ENCODE measurements at places on chromosomes 7 and 10.

GRCh38 chr7:122311050-122311700 lies 6.6 kb upstream of the FEZF1 start:
- no peak for DNase-seq

- peak; percentile 33 for DNase-seq
These were observed 12.0 kb downstream of the LSM8 start for GRCh38 chr7:118195837-118196474.

GRCh38 chr7:55570218-55570873 lies 2.0 kb downstream of the VOPP1 start:
- DNase-seq: no peak

GRCh38 chr10:76353237-76353851 lies 921.9 kb downstream of the LRMDA start:
- DNase-seq: no peak

DNA sequence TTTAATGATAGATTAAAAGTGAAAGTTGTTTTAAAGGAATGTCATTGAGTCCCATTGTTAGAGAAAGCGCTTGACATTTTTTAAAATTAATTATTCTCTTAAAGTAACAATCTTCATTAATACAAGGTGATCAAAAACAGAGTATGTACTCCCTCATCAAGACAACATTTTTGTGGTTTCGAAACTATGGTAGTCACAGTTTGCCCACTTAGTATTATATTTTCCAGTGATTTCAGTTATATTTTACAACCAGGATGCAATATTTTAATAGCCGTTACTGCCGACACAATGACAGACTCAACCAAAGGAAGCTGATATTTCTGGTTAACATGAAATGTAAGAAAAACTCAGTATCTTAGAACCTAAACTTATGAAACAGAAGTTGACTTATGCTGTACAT lies 31.3 kb downstream of the MKX start:
- DNase-seq: no peak

- DNase-seq: no peak
These were observed 71.0 kb upstream of the ADAM12 start for GRCh38 chr10:126459032-126459831.

- no peak for DNase-seq
These were observed 12.4 kb downstream of the MTPN start for GRCh38 chr7:135964791-135965190.

- no peak for DNase-seq
These were observed 85.8 kb upstream of the JAZF1 start for GRCh38 chr7:28266402-28266801.

DNA sequence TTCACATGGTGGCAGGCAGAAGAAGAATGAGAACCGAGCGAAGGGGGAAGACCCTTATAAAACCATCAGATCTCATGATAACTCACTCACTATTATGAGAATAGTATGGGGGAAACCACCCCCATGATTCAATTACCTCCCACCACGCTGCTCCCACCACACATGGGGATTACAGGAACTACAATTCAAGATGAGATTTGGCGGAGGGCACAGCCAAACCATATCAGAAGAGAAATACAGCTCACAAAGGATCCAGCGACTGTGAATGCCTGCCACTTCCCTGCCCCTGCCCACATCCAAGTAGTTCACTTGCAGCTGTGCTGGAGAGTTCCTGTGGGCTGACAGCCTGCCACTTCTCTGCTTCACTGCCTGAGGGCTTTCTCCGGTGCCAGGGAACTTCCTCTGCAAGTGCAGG lies 148.7 kb downstream of the C7orf25 start:
- DNase-seq: no peak

DNA sequence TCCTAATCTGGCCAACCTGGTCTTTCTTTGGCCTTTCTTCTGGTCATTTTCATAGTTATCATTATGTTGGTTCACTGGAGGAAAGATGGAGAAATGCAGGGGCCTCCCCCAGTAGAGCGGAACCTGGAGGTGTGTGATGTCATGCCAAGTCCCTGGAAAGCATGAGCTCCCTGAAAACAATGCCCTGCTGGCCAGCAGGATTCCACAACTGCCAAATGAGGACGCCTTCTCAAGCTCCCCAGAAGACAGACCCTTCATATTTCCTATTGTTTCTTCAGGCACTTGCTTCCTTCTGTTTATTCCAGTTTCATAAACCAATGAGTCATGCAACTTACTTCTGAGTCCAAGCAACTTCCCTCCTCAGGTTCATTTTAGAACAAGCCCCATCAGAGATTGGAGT lies 339.0 kb downstream of the GATA3 start:
- no peak for DNase-seq

DNA sequence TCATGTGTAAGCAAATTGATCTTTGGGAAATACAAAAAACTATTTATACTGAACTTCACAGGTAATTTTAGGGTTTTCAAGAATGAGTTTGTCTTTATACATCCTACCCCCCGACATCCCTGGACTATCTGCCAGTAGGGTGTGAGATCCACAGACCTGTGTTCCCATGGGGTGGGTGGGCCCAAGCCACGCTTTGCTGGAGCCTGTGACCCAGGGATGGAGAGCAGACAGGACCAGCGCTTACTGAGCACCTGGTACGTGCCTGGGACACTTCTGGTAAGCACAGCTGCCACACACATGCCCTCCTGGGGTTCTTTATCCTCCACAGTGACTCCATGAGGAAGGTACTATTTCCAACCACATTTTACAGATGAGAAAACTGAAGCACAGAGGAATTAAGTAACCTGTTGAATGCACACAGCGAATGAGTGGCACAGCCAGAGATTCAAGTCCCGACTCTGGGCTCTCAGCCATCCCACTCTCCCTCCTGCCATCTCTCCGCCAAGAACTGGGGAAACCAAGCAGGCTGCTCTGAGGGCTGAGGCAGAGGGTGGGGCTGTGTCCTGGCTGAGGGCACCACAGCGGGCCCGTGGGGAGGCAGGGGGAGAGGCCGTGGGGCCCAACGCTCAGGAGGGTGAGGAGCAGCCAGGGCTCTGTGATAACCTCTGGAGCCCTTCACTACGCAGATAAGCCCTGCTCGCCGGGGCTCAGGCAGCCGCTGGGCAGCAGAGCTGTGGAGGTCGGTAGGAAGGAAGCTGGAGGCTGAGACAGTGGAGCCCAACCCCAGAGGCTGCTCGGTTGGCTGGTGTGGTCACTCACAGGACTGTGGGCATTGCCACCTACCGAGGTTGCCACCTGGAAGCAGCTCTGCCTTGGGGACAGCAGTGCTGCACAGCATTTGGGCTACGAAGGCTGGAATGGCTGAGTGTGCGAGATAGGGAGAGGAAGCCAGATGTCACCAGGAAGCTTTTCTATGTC lies 124.2 kb downstream of the ARHGAP22 start:
- no peak for DNase-seq

- no peak for DNase-seq
These were observed 44.3 kb downstream of the TRRAP start for GRCh38 chr7:98922392-98923187.

GRCh38 chr7:29564496-29565223 lies 1.0 kb downstream of the PRR15 start:
- peak; percentile 61 for DNase-seq

DNA sequence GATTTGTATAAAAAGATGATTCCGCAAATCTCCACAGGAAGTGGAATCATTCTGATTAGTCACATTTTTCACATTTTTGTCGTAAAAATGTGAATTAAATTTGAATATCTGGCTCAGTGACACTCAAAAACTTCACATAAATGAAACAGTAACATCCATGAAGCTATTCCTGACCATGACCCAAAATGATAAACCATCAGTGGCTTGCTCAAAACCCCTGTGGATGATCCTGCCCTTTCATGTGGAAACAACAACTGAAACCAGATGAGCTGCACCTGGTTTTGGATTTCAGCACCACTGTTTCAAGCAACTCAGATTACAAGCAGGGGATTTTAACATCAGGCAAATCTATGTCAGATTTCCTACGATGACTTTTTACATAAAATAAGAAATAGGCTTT lies 80.3 kb downstream of the AMPH start:
- no peak for DNase-seq

DNA sequence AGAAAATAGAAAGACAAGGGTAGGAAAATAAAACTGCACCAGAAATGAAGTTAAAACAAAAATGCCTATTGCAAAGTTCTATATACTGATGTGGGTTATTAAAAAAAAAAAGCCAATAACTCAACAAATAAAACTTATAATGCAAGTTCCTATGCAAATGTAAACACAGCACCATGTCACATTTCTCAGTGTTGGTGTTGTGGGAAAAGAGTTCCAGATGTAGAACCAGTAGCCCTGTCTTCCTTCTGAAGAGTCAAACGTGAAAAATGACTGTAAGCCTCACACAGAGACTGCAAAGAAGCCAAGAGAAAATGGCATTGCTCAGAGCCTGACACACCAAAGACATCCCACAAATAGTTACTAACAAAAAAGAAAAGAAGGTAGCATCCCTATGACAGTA lies 10.1 kb downstream of the PON2 start:
- no peak for DNase-seq

DNA sequence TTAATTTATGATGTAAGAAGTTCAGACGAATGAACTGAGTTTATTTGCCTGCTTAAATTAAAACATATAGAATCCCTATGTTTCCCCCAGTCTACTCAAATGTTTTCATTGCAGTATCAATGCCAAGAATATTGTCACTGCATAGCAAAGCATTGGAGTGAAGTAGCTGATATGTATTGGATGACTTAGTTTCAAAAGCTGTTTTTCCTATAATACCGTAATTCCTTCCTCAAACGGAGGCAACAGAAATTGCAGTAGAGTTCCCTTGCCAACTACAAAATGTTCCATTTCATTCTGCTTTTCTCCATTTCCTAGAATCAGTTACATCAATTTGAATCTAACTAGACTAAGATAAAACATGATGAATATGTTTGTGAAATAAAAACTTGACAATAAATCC lies 174.1 kb downstream of the CNTNAP2 start:
- no peak for DNase-seq

DNA sequence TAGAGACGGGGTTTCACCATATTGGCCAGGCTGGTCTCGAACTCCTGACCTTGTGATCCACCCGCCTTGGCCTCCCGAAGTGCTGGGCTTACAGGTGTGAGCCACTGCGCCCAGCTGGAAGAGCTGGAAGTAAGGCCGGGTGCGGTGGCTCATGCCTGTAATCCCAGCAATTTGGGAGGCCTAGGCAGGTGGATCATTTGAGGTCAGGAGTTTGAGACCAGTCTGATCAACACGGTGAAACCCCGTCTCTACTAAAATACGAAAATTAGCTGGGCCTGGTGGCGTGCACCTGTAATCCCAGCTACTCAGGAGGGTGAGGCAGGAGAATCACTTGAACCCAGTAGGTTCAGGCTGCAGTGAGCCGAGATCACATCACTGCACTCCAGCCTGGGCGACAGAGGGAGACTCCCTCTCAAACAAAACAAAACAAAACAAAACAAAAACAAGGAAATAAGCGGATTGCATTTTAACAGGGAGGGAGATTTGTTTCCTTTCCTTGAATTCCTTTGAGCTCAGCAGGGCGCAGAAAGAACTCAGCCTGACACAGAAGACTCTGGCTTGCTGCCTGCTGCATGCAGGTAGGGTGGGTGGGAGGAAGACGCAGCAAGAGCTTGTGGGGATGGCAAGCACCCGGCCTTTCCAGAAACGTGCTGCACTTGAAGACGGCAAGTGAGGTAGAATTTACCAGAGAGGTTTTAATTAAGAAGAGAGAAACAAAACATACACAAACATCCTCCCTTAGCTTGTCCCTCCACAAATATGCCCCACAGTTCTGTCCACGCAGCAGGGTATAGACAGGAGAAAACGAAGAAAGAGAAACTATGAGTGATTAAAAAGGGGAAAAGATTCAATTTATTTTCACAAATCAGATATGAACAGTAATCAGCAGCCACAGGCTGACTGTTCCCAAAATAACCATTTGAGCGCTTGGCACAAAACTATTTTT lies 148.0 kb downstream of the RNF216 start:
- DNase-seq: no peak

- DNase-seq: no peak
These were observed 8.8 kb downstream of the PARP12 start for GRCh38 chr7:140053812-140054539.

- DNase-seq: no peak
These were observed 1.5 kb upstream of the NRP1 start for GRCh38 chr10:33335801-33336581.

DNA sequence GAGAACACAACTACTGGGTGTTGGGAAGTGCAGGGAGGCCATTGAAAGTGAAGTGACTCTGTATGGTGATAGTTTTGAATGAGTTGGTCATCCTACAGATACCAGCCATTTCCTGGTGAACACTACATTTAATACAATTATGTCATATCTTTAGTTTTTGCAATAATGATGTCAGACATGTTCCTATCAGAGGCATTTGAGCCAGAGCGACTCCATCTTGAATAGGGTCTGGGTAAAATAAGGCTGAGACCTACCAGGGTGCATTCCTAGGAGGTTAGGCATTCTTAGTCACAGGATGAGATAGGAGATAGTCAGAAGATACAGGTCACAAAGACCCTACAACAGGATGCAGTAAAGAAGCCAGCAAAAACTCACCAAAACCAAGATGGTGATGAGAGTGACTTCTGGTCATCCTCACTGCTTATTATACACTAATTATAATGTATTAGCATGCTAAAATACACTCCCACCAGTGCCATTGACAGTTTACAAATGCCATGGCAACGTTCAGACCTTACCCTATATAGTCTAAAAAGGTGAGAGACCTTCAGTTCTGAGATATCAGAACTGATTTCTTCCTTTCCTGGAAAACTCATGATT lies 28.2 kb downstream of the ADK start:
- DNase-seq: no peak

GRCh38 chr7:101882595-101883564 lies 65.5 kb downstream of the CUX1 start:
- peak; percentile 70 for DNase-seq

GRCh38 chr7:16609842-16610450 lies 35.6 kb downstream of the ANKMY2 start:
- no peak for DNase-seq

- no peak for DNase-seq
These were observed 19.1 kb downstream of the KBTBD2 start for GRCh38 chr7:32872421-32872820.

DNA sequence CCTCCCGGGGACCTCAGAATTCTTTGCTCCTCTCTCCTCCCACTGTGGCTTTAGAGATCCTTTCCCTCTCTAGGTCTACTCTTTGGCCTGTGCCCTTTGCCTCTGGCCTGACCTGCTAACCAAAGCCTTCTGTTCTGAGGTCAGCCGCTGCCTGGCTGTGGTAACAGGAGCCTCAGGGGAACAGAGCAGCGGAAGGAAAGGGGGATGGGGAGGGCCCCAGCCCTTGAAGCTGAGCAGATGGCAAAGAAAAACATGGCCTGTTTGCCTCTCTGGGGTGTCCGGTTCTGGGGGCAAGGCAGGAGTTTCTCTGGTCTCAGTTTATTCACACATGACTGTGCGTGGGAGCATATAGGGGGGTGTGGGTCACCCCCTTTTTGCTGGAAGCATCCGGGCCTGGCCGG lies 28.2 kb downstream of the COL26A1 start:
- DNase-seq: no peak

All from NCI-H748 treated with DMSO at 0.1 percent for 48 hours (cell line).